ENCODE measurements at places on chromosomes 4 and X.

- no peak for DNase-seq
Observed at GRCh38 chr4:8913121-8913857, 41.6 kb upstream of the HMX1 start.

DNA sequence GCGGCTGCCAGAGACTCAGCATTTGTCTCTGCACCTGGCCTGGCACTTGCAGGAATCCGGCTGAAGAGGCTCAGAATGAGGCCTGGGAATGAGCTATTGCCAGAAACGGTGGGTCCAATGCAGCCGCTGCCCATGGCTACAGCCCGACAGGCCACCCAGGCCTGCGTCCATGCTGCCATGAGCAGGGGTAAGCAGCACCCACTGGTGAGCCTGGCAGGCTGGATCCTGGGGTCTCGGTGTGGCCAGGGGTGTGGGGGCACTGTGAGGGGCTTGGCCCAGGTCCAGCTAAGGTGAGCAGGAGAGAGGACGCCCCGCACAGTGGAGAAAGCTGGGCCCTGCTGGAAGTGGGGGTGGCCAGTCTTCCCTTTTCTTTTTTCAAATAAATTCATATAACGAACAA, 60.3 kb upstream of the MXD4 start:
- no peak for DNase-seq

GRCh38 chr4:22093126-22093525, 144.6 kb upstream of the KCNIP4 start:
- no peak for DNase-seq

GRCh38 chrX:127457161-127457560, 595.0 kb downstream of the ACTRT1 start:
- DNase-seq, result no peak

GRCh38 chr4:89878611-89879010, 16.0 kb upstream of the MMRN1 start:
- no peak for DNase-seq

GRCh38 chr4:104901961-104902605, 244.6 kb upstream of the TET2 start:
- no peak for DNase-seq

DNA sequence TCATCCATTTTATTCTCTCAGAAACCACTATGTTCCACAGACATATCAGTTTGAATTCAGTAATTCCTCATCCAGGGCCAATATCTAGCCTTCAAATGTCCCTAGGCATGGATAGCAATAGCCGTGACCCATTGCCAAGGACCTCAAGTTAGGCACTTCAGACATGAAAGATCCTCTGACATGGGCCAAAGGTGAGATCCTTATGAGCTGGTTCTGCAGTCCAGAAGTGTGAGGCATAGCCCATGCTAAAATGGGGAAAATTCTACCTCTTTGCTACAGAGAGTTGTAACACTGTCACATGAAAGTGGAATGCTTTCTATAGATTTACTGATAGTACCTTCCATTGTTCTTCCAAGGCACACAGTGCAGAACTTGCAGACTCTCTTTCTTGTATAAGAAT, 349.7 kb upstream of the GALNT7 start:
- DNase-seq, result no peak

DNA sequence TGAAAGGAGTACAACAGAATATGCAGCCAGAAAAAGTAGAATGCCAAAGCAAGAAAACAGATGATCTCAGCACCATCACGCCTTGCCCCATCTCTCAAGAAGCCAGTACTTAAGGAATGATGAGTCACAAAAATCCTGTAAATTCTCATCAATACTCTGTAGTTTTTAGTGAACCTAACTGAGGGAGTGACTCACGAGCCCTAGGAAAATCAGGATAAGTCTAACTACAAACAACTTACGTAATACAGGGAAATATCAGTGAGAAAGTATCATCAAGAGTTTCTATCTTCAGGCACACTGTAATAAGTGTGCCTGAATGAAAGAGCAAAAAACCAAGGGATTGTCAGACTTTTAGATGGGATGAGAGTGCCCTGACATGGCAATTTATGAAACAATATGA, 644.4 kb downstream of the STPG2 start:
- peak; percentile 64 for DNase-seq

DNA sequence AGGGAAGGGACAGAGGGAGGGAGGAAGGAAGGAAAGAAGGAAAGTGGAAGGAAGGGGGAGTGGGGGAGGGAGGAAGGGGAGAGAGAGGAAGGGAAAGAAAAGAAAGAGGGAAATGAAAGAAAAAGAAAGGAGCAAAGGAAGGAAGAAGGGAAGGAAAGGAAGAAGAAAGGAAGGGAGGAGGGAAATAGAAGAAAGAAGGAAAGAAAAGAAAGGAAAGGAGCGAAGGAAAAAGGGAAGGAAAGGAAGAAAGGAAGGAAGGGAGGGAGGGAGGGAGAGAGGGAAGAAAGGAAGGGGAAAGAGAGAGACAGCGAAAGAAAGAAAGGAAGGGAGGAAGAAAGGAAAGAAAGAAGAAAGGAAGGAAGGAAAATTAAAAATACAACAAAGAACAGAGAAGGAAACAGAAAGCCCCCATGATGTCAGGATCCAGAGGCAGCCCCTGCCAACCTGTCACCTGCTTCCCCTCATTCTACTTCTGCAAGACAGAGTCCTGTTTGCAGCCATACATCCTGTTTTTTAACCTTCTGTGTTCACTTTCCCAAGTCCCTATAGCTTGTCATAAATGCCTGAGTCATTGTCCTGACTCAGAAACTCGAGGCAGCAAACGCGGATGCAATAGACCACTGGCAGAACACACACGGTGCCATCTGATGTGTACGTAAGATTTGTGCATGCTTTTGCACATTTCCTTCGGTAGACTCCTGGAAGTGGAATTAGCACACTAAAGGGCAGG, 77.0 kb upstream of the C4orf50 start:
- no peak for DNase-seq

DNA sequence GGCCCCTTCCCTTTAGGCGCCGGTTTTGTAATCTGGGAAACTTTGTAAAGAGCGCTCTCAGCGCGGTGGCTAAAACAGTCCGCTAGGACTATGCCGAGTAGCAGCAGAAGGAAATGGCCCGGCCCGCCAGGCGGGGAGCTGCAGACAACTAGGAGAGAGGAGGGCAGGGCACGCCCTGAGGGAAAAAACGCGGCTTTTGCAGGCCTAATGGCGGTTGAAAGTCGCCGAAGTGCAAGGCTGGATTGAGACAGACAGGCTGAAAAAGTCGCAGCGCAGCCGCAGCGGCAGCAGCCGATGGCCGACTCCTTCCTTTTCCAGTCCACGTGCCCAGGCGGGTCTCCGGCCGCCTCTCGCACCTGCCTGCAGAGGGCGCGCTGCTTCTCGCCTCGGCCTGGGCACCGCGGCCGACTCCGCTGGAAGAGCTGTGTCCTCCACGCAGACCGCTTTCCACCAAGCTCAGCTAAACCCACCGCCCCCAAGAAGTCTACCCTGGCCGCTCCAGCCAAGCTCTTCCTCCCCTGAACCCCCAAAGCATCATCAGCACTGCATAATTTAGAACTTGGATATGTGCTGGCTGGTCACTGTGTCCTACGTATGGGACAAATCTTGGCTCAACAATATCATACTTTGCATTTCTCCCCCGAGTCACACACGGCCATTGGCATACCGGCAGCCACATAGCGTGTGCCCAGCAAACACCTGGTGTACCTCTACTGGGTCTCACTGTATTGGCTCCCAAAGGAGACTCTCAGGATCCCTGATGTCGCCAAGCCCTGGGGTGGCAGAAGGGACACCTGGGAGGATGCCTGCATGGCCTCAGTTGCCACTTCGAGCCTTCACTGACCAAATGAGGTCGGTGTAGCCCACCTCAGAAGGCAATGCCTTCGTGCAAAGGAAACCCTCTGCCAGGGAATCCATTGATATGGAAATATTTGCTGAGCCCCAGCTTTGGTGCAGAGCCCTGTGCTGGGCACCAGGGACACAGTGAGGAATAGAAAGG, 14.5 kb downstream of the SLC25A5 start:
- DNase-seq, result peak; percentile 44

DNA sequence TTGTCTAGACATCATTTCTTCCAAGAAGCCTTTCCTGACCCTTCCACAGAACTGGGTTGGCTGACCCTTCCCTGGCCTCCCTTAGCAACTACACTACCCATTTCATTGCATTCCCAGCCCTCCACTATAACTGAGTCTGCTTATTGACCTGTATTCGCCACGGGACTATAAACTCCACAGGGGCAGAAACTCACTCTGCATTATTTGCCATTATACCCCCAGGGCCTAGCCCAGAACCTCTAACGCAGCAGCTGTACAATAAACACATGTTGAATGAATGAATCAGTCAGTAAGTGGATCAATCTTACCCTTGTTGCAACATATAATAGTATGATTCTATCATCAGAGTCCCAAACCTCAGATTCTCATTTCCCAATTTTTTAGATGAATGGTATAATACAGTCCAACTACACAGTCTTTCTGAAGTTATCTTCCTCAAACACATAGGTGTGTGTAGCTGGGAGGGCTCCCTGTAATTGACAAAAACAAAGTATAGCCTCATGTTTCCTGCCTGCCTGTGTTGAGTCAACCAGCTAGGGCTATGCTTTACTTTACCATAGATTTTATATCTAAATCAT, 209.3 kb downstream of the CHIC2 start:
- DNase-seq, result peak; percentile 78

GRCh38 chr4:93732509-93732908, 96.0 kb upstream of the ATOH1 start:
- no peak for DNase-seq

GRCh38 chrX:49037883-49038475, 5.2 kb downstream of the TFE3 start:
- peak; percentile 48 for DNase-seq

DNA sequence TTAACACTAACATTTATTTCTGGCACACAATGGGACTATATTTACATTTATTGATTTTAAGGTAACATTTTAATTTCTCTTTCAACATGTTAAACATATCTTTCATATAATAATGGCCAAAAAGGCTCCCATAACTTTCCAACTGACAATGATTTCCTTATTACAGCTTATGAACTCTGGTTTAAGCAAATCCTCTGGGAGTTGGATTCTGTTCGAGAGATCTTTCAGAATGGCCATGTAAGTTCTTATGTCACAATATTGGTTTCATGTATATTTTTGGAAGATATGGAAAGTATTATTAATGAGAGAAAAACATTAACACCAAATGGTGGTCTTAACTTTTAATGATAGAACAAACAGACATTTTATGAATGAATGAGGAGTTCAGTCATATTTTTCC, 4.1 kb downstream of the TDO2 start:
- no peak for DNase-seq

GRCh38 chrX:71978164-71978563, 67.5 kb downstream of the NHSL2 start:
- DNase-seq, result no peak

- DNase-seq, result no peak
Observed at GRCh38 chr4:33592701-33593100, 2651.6 kb downstream of the ARAP2 start.

- no peak for DNase-seq
Observed at GRCh38 chrX:155112171-155112570, 40.9 kb downstream of the BRCC3 start.

- peak; percentile 54 for DNase-seq
Observed at GRCh38 chr4:125101719-125102118, 213.0 kb upstream of the FAT4 start.

- no peak for DNase-seq
Observed at GRCh38 chr4:152689615-152690501, 10.1 kb upstream of the TMEM154 start.

- DNase-seq, result peak; percentile 93
Observed at GRCh38 chrX:45806410-45807121, 605.9 kb upstream of the DIPK2B start.

- no peak for DNase-seq
Observed at GRCh38 chr4:169655401-169655800, 35.0 kb downstream of the CLCN3 start.

Data from fibroblast of the aortic adventitia (primary cell).